Effector CD4-positive, alpha-beta T cell (primary cell): ENCODE measurements at places on chromosomes 16 and 17.

DNA sequence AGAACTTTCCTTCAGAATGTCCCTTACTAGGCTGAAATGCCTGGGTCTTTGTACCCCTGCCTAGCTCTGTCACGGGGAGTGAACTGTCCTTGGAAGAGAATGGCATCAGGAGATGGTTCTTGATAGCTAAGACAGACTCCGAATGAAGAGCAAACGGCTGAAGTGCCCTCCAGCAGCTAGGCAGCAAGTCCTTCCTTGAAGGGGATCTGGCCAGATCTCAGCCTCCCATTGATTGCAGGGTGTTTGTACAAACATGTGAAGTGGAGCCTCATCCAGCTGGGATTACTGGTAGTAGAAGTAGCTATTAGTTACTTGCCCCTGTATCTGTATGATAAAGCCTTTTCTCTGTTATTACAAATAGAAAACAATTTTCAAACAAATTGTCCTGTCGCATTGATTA, 30.9 kb downstream of the LRRC36 start:
- DNase-seq = no peak

GRCh38 chr16:80084614-80085013, 456.2 kb upstream of the DYNLRB2 start:
- no peak for DNase-seq

DNA sequence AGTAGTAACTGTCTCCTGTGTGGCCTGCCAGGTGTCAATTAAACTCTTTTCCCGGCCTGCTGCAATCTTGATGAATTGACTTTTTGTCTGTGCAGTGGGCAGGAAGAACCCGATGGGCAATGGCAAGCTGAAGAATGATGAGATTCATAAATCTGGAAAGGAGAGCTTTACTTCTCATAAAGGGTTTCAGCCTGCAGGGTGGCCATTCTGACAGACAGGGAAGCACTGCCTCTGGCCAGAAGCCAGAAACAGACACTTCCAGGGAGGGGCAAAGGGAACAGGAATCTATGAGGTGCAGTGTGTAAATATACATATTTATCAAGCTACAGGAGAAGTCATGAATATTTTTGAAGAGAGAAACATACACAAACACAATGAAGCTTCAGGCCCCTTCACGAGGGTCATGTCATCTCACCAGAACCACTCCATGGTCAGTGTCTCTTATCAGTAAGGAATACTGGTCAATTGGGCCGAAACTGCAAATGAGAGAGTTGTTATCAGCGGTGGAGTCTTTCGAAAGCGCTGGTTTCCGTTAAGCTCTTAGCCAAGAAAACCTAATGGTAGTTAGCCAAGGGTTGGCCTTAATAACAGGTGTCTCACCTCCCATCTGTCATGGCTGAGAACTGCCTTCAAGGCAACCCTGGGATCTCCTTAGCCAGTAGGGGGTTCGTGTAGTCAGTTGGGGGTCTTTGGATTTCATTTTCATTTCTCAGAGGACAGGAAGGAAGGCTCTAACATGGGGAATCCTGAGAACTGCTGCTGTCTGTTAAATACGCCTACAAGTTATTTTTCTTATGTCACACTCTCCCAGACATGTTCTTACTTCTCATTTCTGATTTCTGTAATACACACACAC, 1.2 kb upstream of the NARF start:
- DNase-seq = no peak

GRCh38 chr17:47715669-47716325, 17.2 kb upstream of the TBX21 start:
- no peak for DNase-seq

DNA sequence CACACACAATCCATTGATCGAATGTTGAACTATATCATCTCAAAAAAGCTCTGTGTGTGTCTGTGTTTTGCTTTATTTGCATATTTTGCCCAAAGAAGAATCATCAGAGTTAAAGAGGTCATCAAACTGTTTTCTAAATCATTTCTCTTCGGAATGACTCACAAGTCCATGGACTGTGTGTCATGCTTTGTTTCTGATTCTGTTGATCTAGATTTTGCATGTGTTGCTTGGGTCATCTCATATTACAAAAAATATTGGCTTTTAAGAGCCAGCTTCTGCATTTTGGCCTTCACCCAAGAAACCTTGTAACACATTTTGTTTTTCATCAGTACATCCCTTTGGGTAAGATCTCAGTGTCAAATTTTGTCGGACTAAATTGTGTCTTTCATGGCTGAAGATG, 471.2 kb upstream of the HSBP1 start:
- no peak for DNase-seq

- no peak for DNase-seq
Measured at GRCh38 chr17:7477392-7478275, 1.8 kb downstream of the ZBTB4 start.
